ENCODE measurements at places on chromosomes 12 and 14. TPM values are rescaled to one million over a fixed set of nuclear protein-coding genes. Genes with fewer than 3 reads are reported as not detected.

The RPGRIP1 gene
- under 0.01 TPM for total RNA-seq

The JAG2 gene
- 1.6 TPM for total RNA-seq

The OR4E2 gene
- total RNA-seq = not detected

The P3H3 gene
- 74.8 TPM for total RNA-seq

The PRB2 gene
- total RNA-seq = not detected

The WDR20 gene
- total RNA-seq = 14.5 TPM
